ENCODE measurements at places on chromosomes 3 and 15. TPM values are rescaled to one million over a fixed set of nuclear protein-coding genes. Genes with fewer than 3 reads are reported as not detected.

Gene MANF
- polyA plus RNA-seq = 21.5 TPM

GRCh38 chr3:185916042-185916833, 21.6 kb downstream of the TRA2B start:
- no peak for DNase-seq

- no peak for DNase-seq
These were observed 27.8 kb downstream of the SLC27A2 start for GRCh38 chr15:50209809-50210208.

DNA sequence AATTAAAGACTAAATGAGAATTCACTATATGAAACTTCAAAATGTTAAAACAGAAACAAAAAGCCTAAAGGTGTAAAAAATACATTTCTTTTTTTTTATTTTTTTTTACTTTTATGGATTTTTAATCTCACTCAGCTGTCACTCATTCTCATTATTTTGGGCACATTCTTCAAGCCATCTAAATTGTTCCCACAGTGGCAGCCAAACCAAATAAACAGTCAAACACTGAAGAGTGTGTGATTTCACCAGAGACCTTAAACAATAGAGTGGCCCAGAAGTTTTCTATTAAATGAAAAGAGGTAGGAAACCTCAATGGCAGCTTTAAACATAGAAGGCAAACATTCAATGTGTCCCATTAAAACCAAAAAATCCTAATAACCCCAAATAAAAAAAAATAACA, 616.1 kb downstream of the OTOL1 start:
- no peak for DNase-seq

GRCh38 chr3:100129941-100130340, 15.6 kb upstream of the FILIP1L start:
- no peak for DNase-seq

Gene GOLGA8T
- not detected for polyA plus RNA-seq

Gene TLR9
- polyA plus RNA-seq = 0.07 TPM

DNA sequence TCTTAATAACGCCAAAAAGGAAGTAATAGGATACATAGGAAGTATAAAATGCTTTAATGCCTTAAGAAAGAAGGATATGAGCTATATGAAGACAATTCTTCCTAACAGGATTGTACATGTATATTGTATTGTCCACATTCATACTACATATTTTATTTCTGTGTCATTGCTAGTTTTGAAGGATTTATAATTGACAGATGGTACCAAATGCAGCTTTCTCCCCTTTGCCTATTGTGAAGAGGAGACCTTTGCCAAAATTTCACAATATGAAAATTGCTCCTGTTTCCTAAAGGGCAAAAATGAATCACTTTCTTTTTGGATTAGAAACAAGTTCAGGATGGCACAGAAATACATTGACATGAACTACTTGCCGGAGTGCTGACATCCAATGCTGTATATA, 34.8 kb upstream of the EOMES start:
- DNase-seq = no peak

Gene PRR20G
- polyA plus RNA-seq = not detected

GRCh38 chr15:78363381-78363734, 23.2 kb downstream of the CRABP1 start:
- no peak for DNase-seq

DNA sequence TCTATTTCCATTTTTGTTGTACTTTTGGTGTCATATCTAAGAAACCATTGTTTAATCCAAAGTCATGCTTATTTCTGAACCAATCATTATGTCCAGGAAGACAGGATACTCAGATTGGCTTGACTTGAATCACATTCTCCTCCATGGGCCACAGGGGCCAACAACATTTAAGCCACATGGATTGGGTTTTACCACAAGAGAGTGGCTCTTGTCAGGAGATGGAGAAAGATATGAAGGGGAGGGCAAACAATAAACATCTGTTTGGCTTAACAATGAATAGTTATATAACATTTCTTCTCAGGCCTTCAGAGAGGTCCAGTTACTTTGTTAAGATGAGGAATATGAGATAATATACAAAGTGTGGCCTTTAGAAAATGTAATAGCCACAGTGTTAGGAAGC, 44.6 kb downstream of the GXYLT2 start:
- DNase-seq = no peak

Gene SPINK8
- polyA plus RNA-seq = not detected

DNA sequence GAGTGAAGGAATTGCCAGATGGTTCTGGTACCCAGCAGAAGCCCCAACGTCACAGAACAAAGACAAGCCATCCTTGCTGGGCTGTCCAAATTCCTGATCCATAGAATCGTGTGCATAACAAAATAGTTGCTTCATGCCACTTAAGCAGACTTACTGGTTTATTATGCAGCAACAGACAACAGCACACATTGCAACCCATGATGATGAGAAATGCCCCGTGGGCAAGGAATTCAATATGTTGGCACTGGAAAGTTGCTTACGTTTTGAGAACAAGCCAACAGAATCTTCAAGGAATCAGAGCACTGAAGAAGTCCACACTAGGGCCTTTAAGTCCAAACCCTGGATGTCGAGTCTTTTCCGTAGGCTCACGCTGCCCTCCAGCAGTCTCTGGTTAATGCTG, 40.3 kb downstream of the CCR4 start:
- no peak for DNase-seq

GRCh38 chr3:56309465-56309864, 158.8 kb downstream of the ERC2 start:
- DNase-seq = no peak

- no peak for DNase-seq
These were observed 6.7 kb downstream of the P2RY12 start for GRCh38 chr3:151377768-151378385.

DNA sequence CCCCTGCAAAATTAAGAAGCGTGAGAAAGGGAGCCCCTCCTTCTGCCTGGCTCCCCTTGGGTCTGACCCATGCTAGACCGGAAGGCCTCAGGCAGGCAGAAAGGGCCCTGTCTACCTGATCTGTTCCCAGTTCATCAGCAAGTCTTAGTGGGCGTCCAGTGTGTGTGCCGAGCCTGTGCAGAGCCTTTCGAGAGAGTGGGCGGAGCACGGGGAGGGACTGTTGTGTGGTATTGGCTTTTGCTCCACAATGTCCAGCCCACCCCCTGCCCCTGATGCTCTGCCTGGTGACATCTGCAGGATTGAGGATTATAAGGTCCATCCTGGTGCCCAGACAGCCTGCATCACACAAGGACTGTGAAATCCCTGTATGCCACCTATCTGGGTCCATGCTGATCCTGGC, 82.9 kb downstream of the CHDH start:
- DNase-seq = no peak

DNA sequence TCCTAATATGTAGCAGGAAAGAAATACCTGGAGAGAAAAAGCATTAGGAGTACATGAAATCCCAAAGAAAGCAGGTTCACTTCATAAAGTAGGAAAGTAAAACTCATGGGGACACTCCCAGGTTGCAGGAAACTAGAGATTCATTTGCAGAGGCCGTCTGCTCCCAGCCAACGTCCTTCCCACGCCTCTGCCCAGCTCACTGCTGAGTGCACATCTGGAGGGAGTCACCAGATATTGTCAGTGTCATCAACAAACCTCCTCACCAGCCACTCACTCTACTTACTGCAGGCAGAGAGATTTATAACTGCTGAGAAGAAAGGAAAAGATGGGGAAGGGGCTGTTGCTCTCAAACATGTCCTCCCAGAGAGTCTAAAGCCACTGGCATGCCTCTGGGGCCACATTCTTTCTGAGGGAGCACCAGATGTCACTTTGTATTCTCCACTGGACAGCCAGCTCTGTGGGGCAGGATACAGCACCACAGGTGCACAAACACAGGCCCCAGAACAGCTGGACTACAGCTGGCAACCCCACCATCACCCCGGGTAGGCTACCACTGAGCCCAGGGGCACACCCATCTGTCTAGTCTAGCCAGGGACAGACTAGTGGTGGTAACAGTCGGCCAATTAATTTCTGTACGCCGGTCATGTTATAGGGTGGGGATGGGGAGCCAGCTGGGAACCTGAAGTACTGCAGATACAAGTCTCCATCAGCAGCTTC, 64.5 kb downstream of the NPTN start:
- DNase-seq = no peak

- DNase-seq = no peak
These were observed 792.3 kb downstream of the DIPK2A start for GRCh38 chr3:144763878-144764454.

GRCh38 chr3:98596541-98597500, 3.4 kb upstream of the CPOX start:
- no peak for DNase-seq

- no peak for DNase-seq
These were observed 49.5 kb downstream of the ARHGAP31 start for GRCh38 chr3:119343719-119344118.

GRCh38 chr15:77208241-77208640, 137.3 kb upstream of the TSPAN3 start:
- DNase-seq = no peak

Measured in BJ (cell line).